H7 (cell line): ENCODE measurements at places on chromosomes 2 and 18. TPM values are rescaled to one million over a fixed set of nuclear protein-coding genes. Genes with fewer than 3 reads are reported as not detected.

The PNO1 gene
- 24.5 and 27.6 TPM in 2 replicates for total RNA-seq

The FSHR gene
- total RNA-seq, result not detected in 2 replicates

The ASPRV1 gene
- 0.70 and 0.90 TPM in 2 replicates for total RNA-seq

DNA sequence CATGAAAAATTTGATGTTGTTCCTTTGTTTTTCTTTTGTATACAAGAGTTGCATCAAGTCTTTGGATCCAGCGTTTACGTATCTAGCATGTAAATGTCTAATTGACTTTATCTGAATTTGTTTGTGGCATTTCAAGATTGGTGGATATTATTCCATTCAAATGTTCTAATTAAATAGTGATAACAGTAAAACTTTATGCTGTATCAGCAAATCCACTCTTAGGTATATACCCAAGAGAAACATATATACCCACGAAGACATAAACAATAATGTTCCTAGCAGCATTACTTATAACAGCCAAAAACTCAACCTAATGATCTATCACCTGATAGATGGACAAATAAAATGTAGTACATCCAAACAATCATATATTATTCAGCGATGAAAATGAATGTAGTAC, 579.4 kb upstream of the LRATD1 start:
- no peak for DNase-seq

DNA sequence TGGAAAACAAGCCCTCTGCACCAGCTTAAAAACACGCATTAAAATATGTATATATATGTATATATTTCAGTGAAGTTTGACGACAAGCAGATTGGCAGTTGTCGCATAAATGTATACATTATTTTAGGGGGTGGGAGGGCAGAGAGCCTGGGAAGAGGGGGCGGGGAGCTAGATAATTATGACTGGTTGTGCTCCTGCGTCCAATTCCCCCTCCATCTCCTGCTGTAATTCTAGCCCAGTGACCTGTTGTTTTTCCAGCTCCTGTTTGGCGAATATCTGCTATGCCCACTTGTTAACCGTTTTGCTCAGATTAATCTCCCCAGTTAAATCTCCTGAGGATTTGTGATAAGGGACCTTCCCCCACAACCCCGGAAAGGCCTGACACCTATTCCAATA, 656 bp downstream of the UNC80 start:
- DNase-seq, result no peak

The ST6GAL2 gene
- 13.1 and 14.3 TPM in 2 replicates for total RNA-seq

The ABHD3 gene
- 5.5 and 6.9 TPM in 2 replicates for total RNA-seq

The EFR3B gene
- 3.3 and 3.4 TPM in 2 replicates for total RNA-seq

The TXNDC2 gene
- total RNA-seq, result not detected in 2 replicates

DNA sequence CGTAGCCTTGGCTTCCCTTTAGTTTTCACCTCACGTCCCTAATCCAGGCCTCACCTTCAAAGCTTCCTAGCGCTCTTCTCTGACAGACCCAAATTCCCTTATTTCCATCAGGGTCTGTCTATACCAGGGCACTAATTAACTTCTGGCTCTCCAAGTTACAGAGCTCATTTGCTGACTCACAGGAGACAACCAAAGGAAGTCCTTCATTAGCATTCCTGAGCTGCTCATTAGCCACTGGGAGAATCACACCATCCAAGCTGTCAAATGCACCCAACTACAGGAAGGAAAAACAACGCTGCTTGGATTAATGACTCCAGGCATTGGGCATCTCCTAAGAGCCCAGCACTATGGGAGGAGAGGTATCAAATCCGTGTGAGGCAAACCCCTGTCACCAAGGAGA, 109.8 kb upstream of the ALK start:
- DNase-seq, result peak; percentile 23

DNA sequence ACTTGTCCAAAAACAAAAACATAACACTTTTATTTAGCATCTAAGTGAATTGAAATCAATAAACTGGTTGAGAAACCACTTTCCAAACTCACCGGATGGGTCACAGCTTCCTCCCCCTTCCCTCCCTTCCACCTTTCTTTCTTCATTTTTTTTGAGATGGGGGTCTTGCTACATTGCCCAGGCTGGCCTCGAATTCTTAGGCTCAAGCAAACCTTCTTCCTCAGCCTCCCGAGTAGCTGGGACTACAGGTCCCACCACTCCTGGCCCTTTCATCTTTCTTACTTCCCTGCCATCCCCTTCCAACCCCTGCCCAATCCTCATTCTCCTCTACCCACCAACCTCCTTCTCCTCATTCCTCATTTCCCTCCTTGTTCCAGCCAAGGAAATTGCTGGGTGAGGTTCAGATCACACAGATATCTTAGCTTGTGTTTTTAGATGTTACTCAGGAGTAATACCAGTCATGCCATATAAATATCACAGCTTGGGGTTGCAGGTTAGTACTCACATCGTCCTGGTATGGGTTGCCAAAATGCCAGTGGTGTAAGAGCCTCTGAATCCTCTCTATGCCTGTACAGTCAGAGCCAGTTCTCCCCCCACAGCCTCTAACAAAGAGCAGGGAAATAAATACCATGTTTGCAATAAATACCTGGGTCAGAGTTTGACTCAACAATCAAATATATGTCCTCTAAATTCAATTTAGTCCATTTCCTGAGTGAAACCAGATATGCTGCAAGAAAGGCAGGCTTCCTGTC, 132.7 kb upstream of the NDUFV2 start:
- DNase-seq, result no peak

The GPAT2 gene
- 0.14 and 0.44 TPM in 2 replicates for total RNA-seq

DNA sequence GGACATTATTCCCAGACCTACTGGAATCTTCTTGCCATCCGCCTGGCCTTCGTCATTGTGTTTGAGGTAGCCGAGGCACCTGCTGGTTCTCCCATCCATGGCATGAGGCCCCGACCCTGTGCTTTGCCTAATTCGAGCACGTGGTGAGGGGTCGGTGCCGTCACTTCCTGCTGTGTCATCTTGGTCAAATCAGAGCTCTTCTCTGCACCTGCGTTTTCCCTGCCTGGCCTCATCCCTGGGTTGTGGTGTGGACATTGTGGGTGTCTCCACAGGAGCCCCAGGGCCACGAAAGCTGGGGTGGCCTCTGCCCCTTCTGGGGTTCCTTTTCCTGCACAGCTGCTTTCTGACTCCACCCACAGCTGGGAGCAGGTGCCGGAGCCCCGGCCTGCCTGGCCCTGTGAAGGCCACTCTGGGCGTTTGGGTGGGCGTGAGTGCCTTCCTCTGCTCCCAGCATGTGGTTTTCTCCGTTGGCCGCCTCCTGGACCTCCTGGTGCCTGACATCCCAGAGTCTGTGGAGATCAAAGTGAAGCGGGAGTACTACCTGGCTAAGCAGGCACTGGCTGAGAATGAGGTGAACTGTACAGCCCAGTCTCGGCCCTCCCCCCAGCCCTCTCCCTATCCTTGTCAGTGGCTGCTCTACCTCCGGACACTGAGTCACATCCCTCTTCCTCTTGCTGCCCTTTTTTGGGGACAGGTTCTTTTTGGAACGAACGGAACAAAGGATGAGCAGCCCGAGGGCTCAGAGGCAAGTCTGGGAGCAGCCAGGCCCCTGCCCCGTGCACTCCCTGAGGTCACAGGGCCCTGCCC, 34.9 kb downstream of the ANO7 start:
- no peak for DNase-seq
